ENCODE measurements at places on chromosomes 1 and 21. TPM values are rescaled to one million over a fixed set of nuclear protein-coding genes. Genes with fewer than 3 reads are reported as not detected.

The KCND3 gene
- 0.13 TPM for total RNA-seq

The PCAT6 gene
- not detected for total RNA-seq

The LCE3E gene
- not detected for total RNA-seq

- H3K36me3 ChIP-seq: no peaks in the 10 kb centered on the region
- H3K27ac ChIP-seq: no peak overlapping the region
Measured at GRCh38 chr21:14482165-14482564, 64.0 kb downstream of the SAMSN1 start.

The RIMS3 gene
- not detected for total RNA-seq

The SLAMF7 gene
- not detected for total RNA-seq

- no peaks in the 10 kb centered on the region for H3K4me1 ChIP-seq
- H3K27me3 ChIP-seq: no peaks in the 10 kb centered on the region
- H3K36me3 ChIP-seq: no peaks in the 10 kb centered on the region
- no peak overlapping the region for H3K4me3 ChIP-seq
Measured at GRCh38 chr1:233211106-233211505, 84.4 kb downstream of the PCNX2 start.

The FMO5 gene
- total RNA-seq: 4.9 TPM

- peak overlapping the region; percentile 73 for H3K27ac ChIP-seq
- peak overlapping the region; percentile 23 for H3K4me3 ChIP-seq
- no peaks in the 10 kb centered on the region for H3K27me3 ChIP-seq
- H3K36me3 ChIP-seq: no peaks in the 10 kb centered on the region
- H3K4me1 ChIP-seq: peaks cover 79% of the 10 kb centered on the region
Measured at GRCh38 chr1:89908672-89909436, 86.1 kb upstream of the ZNF326 start.

GRCh38 chr1:41807390-41807789 is 111.3 kb downstream of the HIVEP3 start:
- peaks cover 20% of the 10 kb centered on the region for H3K4me1 ChIP-seq
- no peaks in the 10 kb centered on the region for H3K36me3 ChIP-seq

- no peaks in the 10 kb centered on the region for H3K4me1 ChIP-seq
- no peaks in the 10 kb centered on the region for H3K27me3 ChIP-seq
- no peak for DNase-seq
- no peaks in the 10 kb centered on the region for H3K36me3 ChIP-seq
Measured at GRCh38 chr21:26379561-26379960, 193.5 kb downstream of the CYYR1 start.

DNA sequence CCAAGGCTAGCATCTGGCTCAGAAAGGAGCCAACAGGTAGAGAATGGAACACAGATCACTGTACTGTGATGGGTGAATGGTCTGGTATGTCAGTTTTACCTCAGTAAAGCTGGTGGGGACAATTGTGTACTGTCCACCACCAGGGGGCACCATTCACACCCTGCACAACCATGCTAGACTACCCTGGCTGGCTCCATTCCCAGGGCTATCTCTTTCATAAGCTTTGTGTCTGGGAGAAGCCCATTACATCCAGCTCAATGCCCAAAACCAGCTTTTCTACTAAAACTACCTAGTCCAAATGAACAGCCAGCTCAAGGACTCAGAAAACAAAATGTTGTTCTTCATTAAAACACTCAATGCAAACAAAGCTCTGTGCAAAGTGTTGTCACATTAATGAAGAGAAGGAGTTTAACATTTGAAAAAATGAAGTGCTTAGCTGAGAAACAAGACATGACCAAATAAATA is 62.0 kb upstream of the RASAL2 start:
- no peak overlapping the region for H3K4me3 ChIP-seq
- H3K27ac ChIP-seq: no peak overlapping the region
- peak; percentile 96 for DNase-seq
- peaks cover 5% of the 10 kb centered on the region for H3K4me1 ChIP-seq

DNA sequence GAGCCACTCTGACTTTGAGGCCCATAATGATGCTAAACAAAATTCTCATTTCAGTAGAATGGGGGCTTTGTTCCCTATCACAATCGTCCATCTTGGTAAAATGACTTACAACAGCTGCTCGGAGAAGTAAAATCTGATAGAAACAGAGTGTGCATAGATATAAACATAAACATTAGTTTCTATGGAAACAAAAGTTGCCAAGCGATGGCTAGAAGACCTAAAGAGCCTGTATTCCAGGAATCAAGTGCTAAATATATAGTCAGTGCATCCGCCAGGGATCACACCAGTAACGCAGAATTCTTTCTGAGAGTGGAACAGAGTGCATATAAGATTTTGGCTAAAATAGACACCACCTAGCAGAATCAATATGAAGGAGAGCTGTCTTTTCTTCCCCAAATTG is 91.2 kb upstream of the KAZN start:
- no peak for DNase-seq
- H3K4me3 ChIP-seq: no peak overlapping the region
- no peaks in the 10 kb centered on the region for H3K36me3 ChIP-seq
- H3K27ac ChIP-seq: no peak overlapping the region

DNA sequence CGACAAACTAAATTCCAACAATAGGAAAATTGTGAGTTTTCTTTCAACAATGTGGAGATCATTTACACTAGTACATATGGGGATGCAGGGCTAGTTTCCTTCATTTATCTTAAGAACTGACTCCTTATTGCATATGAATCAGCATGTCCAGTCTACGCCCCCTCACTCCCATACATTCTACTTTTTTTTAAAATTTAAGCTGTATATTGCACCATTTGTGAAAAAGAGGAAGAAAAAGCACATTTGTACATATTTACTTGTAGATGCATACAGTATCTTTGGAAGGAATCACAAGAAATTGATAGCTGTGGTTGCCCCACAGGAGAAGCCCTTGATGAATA is 15.9 kb downstream of the VPS26C start:
- no peaks in the 10 kb centered on the region for H3K36me3 ChIP-seq
- no peak for DNase-seq
- H3K27me3 ChIP-seq: no peaks in the 10 kb centered on the region
- no peak overlapping the region for H3K4me3 ChIP-seq
- H3K27ac ChIP-seq: peak overlapping the region; percentile 63
- peaks cover 36% of the 10 kb centered on the region for H3K4me1 ChIP-seq

GRCh38 chr1:160553778-160554177 is 25.5 kb downstream of the CD84 start:
- H3K36me3 ChIP-seq: no peaks in the 10 kb centered on the region
- H3K27me3 ChIP-seq: no peaks in the 10 kb centered on the region
- H3K4me3 ChIP-seq: no peak overlapping the region
- no peaks in the 10 kb centered on the region for H3K4me1 ChIP-seq
- no peak for DNase-seq

- no peak overlapping the region for H3K27ac ChIP-seq
- H3K4me3 ChIP-seq: no peak overlapping the region
- peak; percentile 83 for DNase-seq
- H3K4me1 ChIP-seq: no peaks in the 10 kb centered on the region
Measured at GRCh38 chr1:34924759-34925555, 4.5 kb downstream of the DLGAP3 start.

- H3K27ac ChIP-seq: peak overlapping the region; percentile 83
- H3K4me1 ChIP-seq: peaks cover 25% of the 10 kb centered on the region
- no peaks in the 10 kb centered on the region for H3K27me3 ChIP-seq
- peak overlapping the region; percentile 74 for H3K4me3 ChIP-seq
- DNase-seq: no peak
- H3K36me3 ChIP-seq: 0 out of 2 replicates have a peak, but pooled peaks cover 3% of the 10 kb centered on the region
Measured at GRCh38 chr1:43991200-43991475, 261 bp upstream of the CCDC24 start.

The PLPP3 gene
- total RNA-seq: 156 TPM

The ZBTB7B gene
- total RNA-seq: 16.8 TPM

The KIAA0040 gene
- 0.22 TPM for total RNA-seq
